ENCODE measurements at places on chromosomes 7 and 10. TPM values are rescaled to one million over a fixed set of nuclear protein-coding genes. Genes with fewer than 3 reads are reported as not detected.
A peak's percentile ranks its signal among the peaks of the same experiment; 100 is the strongest.

Gene TMEM273
- not detected for total RNA-seq

Gene MOGAT3
- total RNA-seq, result not detected

- DNase-seq, result no peak
Observed at GRCh38 chr10:95987685-95988426, 55.5 kb upstream of the CCNJ start.

GRCh38 chr10:97005349-97005748 is 173.3 kb downstream of the LCOR start:
- DNase-seq, result no peak

DNA sequence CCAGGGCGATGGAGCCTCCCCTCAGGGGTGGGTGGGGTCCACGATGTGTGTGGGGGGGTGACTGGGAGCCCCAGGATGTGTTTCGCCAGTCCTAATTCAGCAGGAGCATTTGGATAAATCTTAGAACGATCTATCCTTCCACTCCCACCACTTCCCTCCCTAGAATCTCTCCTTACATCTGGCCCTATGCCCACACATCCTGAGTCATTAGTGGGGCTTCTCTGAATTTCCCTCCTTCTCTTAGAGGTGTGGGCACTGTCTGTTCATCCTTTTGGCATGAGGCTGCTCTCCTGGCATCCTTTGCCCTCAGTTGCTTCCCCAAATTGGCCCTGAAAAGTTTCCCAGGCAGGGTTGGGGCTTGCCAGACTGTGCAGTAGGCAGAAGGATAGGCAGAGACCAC is 1.6 kb downstream of the GHRHR start:
- DNase-seq, result no peak

GRCh38 chr7:30914596-30914995 is 2.9 kb downstream of the AQP1 start:
- DNase-seq, result peak; percentile 42

GRCh38 chr7:30750683-30751650 is 968 bp upstream of the INMT start:
- peak; percentile 98 for DNase-seq

- no peak for DNase-seq
Observed at GRCh38 chr7:6589151-6589828, 531 bp upstream of the INTS15 start.

DNA sequence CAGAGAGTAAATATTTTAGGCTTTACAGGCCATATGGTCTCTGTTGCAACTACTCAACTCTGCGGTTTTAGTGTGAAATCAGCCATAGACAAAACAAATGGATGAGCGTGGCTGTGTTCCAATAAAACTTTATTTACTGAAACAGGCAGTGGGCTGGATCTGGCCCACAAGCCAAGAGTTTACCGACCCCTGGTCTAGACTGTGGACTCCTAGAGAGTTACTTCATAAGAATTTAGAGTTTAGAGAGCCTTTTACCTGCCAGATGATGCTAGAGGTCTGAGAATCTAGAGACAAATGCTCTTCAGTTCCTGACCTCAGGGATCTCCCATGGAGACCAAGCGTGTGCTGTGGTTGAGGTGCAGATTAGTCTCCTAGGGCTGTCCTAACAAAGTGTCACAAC is 174.8 kb downstream of the PTEN start:
- peak; percentile 72 for DNase-seq

DNA sequence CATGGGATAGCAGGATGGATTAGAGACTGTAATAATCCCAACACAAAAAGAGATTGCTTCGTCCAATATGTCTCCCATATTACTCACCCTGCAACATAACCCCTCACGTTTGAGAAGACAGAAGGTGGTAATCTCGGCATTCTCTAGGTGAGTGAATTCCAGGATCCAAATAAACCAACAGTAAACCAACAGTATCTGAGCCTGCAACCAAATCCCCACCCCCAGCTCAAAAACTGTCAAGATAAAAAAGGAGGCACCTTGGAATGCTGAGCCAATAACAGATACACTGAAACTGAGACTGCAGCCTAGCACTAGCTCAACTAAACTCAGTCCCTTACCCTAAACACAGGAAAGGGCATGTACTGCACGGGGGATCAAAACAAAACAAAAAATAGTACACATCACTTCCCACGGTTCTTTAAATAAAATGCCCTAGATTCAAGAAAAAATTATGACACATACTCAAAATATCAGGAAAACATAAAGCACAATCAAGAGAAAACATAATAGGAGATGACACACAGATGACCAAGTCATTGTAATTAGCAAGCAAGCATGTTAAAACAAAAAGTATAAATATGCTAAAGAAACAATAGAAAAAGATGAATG is 28.0 kb downstream of the IPMK start:
- DNase-seq, result no peak

- no peak for DNase-seq
Observed at GRCh38 chr7:139697056-139697455, 80.7 kb downstream of the HIPK2 start.

DNA sequence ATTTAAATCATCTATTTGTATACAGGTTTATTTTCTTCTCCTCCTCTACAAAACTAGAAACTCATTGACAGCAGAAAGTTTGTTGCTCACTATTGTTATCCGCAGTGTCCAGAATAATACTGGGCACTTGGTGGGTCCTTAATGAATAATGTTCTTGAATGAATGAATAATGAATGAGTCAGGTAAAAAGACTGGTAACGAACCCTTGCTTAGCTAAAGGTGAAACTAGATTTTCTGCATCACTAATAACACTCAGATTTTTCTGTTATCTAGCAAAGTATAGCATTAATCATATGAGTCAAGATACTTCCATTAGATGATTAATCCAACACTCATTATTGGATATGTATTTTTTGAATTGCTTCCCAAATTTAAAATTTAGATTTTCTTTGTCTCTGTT is 953.2 kb downstream of the SORCS3 start:
- DNase-seq, result no peak

DNA sequence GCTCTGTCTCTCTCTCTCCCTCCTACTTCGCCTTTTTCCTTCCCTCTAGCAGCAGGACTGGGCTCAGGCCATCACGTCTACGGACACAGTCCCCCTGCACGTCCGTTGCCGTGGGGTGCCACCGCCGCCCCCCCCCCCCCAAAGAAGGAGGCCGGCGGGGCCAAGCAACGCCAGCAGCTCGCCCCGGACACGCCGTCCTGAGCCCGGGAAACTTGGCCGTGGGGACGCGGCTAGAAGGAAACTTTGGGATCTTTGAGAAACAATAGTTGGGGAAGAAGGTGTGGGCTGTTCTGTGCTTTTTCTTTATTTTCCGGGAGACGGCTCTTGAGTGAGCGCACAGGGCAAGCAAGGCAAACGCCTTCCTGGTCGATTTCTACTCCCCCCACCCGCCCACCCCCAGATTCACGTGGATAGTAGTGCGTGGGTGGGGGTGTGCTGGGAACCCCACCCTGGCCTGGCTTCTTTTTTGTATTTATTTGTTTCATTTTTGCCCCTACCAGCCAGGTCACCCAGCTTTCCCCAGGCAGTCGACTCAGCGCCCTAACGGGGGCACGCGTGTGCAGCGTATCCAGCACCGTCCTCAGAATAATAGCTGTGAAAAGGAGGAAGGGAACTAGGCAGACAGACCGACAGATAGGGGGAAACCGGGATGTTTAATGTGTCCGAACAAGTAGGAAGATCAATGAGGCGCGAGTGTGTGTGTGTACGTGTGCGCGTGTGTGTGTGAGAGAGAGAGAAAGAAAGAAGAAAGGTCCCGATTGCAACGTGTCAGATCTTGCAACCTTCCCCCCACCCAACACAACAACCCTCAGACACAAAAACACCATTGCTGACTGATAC is 1.4 kb downstream of the MXI1 start:
- peak; percentile 47 for DNase-seq

DNA sequence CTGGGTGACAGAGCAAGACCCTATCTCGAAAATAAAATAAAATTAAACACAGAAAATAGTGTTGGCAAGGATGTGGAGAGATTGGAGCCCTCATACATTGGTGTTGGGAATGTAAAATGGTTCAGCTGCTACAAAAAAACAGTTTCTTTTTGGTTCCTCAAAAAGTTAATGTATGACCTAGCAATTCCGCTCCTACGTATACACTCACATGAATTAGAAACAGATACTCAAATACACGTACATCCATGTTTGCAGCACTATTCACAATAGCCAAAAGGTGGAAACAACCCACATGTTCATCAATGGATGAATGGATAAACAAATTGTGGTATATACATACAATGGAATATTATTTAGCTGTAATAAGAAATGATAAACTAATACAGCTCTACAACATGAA is 28.4 kb upstream of the CHCHD3 start:
- DNase-seq, result no peak

GRCh38 chr7:95476904-95477594 is 8.7 kb upstream of the ASB4 start:
- peak; percentile 82 for DNase-seq

- no peak for DNase-seq
Observed at GRCh38 chr7:111825046-111825445, 262.8 kb upstream of the IMMP2L start.

GRCh38 chr7:34087892-34088891 is 182.9 kb downstream of the BMPER start:
- DNase-seq, result peak; percentile 52

GRCh38 chr7:55641273-55641691 is 69.0 kb upstream of the VOPP1 start:
- DNase-seq, result peak; percentile 95

- no peak for DNase-seq
Observed at GRCh38 chr10:83518779-83519178, 620.5 kb upstream of the GHITM start.

DNA sequence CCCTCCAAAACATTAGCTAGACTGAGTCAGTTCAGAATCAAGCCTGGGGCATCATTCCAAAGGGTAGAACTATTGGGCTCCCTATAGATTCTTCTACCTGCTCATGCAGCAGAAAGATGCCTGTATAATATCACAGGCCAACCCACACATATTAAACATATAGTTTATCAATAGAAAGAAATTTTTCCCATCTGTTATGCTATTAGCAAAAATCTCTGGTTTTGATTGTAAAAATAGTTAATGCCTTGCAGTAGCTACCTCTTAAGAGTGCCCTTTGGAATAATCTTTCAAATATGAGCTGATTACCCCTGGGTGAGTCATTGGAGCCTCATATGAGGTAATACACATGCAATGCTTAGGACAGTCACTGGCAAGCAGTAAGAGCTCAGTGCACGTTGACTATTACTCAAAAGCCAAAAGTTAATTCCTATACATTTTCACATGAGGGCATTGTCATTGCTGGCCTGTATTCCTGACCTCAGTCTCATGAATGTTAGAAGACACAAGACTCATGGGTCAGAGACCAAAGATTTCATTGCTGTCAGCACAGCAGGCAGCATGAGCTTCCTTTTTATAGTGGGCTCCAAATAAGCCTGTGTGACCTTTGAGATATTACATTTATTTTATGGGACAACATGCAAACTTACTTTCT is 180.0 kb downstream of the FGFR2 start:
- no peak for DNase-seq

Data from fibroblast of the aortic adventitia (primary cell).